IPS-NIHi11 (cell line): ENCODE measurements at places on chromosomes 6 and 20.

DNA sequence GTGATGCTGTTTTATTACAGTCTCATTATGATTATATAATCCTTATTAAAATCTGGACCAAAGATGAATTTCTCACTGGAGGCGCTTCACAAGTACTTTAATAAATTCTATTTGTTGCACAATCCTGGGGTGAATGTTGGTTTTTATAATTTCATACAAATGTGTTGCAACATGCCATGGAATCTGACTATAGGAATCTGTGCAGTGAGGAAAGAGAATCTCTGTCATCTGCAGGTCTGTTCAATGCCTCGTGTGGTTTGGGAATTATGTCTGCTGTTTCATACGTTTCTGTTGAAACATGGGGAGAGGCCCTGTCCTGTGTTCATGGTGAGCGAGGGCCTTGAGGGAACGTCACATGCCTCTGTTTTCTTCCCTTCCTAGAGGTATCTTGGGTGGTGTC, 277.3 kb downstream of the CDH4 start:
- no peak for DNase-seq

DNA sequence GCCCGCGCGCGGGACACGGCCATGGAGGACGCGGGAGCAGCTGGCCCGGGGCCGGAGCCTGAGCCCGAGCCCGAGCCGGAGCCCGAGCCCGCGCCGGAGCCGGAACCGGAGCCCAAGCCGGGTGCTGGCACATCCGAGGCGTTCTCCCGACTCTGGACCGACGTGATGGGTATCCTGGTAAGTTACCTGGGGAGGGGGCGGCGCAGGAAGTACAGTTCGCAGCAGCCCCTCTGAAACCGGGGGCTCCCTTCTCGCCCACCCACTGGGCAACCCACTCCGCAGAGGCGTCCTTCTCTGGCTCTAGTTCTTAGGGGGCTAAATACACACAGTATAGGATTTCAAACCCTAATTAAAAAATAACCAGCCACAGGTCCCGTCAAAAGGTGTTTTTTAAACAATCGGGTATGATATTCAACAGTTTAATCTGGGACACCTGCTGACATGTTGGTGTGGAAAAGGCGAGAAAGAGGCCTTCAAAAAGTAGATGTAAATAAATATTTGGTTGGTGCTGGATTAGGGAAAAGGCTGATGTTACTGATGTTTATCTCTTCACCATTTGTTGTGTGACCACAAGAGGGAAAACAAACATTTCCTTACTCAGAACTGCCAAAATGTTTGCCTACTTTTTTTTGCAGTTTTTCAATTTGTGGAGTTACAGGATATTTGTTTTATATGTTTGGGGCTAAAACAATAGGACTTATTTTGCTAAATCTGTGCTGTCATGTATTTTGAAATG, 577 bp downstream of the SASH1 start:
- no peak for DNase-seq

- DNase-seq, result peak; percentile 87
Observed at GRCh38 chr20:59933849-59934585, 580 bp upstream of the SYCP2 start.

DNA sequence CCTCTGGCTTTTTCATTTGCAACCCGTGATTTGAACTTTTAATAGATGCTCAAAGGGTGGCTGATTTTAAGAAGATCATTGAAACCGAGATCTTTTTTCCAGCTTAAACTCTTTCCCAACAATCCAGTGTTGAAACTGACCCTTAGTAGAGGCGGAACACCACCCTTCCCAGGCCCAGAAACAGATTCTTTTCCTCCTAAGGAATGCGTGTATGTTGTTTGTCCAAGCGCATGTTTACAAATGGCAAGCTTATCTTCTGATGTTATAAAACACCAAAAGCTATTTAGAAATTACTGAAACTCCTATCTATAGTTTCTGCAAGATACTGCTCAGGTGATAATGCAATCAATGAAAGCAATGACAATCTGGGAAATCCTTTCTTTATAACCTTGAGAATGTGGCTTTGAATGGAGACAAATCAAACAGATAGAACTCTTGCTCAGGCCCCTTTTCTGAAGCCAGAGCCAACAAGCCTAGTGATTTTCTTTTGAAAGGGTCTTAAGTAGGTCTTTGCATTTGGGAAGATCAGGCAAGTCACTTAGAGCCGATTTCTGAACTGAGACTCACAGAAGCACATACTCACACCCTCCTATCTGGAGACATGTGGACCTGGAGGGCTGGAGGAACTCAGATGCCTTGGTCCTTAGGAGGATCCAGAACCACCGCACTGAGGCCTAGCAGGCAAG, 9.1 kb downstream of the BANF2 start:
- DNase-seq, result no peak

DNA sequence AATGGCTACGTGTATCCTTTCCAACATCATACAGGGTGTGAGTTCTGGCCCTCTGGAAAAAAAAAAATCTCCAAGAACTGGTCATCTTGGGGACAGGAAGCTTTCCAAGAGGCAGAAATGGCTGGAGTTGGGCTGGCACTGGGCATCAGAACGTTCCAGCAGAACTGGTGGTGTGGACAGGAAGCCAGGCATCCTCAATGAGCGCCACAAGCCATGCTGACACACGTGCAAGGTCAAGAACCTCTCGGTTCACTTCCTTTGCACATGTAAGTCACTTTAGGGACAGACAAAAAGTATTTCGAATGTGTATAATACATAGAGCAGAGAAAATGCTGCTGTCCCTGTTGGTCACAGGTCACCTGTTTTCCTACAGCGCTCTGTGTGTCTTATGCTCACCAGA, 27.4 kb upstream of the RIN2 start:
- DNase-seq, result no peak

DNA sequence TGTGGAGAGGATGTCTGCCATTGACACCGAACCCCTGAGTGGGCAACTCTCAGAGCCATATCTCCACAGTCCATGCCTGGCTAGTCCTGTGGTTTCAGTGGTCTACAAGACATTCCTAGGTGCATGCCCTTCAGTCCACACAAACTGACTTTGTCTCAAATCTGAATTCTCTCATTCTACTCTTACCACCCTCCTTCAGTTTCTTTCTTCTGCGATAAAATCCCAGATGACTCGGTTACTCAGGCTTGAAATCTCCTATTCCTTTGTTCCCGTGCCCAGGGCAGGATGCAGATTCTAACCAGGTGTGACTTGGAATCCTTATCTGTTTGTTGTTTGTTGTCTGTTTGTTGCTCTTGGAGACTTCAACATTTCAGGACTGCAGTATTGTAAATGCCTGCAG, 9.3 kb downstream of the CDS2 start:
- no peak for DNase-seq

- no peak for DNase-seq
Observed at GRCh38 chr6:117448011-117448410, 22.3 kb upstream of the ROS1 start.
